Stimulated activated memory B cell treated with anti-CD40 and anti-IgM and Interleukin-4, amounts not matched to agents 10 μg/mL and 1 μg/mL and 100 μg/mL, for 72 hours (primary cell): ENCODE measurements at places on chromosomes 7 and 10.

DNA sequence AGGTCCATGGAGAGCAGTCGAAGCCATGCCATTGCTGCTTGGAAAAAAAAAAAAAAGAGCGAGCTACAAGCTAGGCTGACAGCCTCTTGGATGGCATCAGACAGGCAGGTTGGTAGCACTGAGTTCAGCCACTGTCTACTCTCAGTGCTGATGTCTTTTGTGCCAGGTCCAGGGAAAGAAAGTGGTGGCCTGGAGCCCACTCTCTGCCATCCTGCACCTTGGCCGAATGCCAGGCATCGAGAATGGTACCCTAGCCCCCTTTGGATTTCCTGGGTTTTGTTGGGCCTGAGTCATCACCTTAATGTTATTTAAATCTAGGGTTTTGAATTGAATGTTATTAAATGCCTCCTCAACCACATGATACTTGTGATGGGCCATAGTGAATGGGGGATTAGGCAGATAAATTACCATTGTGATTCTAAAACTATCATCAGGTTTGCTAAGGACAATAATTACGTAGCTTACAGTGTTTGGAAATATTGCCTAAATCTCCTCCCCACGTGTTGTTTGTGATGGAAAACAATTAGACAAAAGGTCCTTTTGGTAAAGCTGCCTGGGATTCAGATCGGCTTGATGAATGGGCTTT is 195.7 kb upstream of the GPR26 start:
- no peak for ATAC-seq

GRCh38 chr10:106929291-106929895 is 235.1 kb downstream of the SORCS1 start:
- ATAC-seq = no peak

DNA sequence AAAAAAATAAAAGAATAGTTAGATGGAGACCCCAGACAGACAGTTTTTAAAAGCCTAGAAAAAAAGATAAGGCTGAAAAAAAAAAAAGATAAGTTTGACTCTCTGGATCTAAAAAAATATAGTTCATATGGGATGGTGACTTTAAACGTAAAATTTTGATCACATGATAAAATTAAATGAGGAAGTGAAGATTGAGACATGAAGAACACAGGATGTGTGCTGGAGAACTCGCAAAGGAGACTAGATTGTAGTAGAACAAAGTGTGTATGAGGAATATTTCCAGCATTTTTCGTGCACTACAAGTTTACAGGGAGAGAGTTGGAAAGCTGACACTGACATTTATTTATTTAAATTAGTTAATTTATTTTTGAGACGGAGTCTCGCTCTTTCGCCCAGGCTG is 286.4 kb downstream of the PRPF18 start:
- peak; percentile 56 for ATAC-seq

GRCh38 chr7:71019706-71020105 is 112.2 kb upstream of the GALNT17 start:
- ATAC-seq = no peak

- ATAC-seq = no peak
These were observed 67.8 kb downstream of the TBXAS1 start for GRCh38 chr7:139896831-139897230.

DNA sequence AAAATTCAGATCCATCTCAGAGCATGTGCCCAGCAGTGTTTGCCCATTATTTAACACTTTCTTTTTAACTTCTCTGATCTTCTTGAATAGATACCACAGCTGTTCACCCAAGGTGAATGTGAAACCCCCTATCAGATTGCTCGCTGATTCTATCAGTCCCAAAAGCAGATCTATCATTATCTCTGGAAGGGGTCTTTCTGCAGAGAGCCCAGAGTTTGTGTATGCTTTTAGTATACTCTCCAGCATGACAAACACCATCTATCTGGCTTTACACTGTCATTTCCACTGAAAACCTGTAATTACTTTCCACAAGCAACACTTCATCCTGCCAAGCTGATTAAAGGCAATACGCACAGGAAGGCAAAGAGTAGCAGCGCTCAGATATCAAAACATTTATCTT is 168.2 kb downstream of the CACNA2D1 start:
- ATAC-seq = no peak

DNA sequence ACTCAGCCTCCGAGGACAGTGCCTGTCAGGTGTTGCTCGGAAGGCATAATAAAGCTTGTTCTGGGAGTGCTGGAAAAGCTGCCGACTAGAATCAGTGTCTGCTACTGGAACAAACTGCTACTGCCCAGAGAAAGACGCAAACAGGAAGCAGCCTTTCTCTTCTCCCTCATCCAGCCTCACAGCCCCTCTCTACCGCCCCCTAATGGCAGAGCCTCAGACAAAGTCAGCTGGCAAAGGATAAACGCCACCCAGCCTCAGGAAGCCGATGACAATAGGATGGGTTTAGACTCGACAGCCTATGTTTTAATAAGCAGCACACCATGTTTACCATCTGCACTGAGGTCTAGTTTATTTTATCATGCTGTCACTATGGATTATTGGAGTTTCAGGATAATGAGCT is 169.5 kb upstream of the LYZL1 start:
- no peak for ATAC-seq

- ATAC-seq = peak; percentile 71
These were observed 674 bp downstream of the AMZ1 start for GRCh38 chr7:2688409-2689342.

DNA sequence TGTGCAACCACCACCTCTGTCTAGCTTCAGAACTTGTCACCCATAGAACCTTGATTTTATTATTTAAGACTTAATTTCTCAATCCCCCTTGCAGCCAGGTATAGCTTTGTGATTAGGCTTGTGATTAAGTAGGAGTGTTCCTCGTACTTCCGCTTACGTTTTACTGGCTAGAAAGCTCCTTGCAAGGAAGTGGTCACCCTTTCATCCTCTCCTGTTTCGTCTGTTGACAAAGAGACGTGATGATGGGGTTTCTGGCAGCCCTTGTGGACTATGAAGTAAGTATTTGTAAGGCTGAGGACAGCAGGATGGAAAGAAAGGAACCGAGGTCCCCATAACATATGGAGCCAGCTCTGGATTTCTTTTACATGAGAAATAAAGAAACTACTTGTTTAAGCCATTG is 86.5 kb upstream of the KDM7A start:
- no peak for ATAC-seq

GRCh38 chr7:38410056-38410455 is 136.6 kb upstream of the TARP start:
- no peak for ATAC-seq

- no peak for ATAC-seq
These were observed 90.4 kb downstream of the AKR1D1 start for GRCh38 chr7:138166681-138167080.

GRCh38 chr10:68578974-68579373 is 18.8 kb downstream of the TET1 start:
- no peak for ATAC-seq

DNA sequence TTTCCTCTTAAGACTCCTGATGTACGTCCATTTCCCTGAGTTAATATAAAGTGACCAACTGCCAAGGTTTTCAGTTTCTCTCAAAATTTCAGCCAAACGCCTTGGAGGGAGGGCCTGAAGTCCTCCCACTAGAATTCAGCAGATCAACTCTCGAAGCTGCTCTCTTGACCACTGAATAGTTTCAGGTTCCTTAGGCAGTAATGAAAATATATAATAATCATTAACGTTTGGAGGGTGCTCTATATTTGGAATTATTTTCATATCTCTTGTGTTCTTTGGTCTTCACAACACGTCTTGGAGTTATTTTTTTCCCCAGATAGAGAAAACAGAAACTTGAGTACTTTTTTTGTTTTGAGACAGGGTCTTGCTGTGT is 123.6 kb upstream of the SFMBT2 start:
- ATAC-seq = no peak

DNA sequence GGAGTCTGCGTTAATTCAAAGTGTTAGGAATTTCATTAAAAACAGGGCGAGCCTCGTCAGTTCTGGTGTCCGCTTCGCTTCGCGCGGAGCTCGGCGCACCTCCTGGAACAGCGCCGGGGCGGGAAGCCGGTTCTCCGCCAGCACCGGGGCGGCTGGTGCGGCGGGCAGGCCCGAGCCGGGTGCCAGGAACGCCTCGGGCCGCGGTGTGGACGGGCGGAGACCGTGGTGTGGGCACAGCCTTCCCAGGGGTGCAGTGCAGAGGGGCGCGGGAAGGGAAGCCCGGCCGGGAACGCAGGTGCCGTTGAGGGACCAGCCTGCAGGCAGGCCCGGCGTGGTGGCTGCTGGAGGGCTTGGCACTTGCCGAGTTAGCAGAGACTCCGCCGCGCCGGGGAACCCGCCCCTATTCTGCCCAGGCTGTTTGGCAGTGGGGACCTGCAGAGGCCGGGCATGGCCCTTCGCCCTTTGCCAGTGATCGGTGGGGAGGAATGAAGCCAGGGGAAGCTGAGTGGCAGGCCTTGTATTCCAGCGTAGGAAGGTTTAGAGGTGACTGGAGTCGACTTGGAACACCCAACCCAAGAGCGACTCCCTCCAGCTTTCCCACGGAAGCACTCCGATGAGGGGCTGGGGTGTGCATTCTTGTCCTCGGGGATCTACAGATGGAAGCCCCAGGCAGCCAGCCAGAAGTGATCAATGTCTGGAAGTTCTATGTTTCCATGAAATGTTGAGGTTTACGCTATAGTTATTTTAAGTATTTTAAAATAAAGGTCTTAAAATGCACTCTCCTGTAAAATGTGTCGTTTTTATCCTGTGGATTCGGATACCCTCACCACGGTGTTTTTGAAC is 945 bp upstream of the RHEB start:
- no peak for ATAC-seq

DNA sequence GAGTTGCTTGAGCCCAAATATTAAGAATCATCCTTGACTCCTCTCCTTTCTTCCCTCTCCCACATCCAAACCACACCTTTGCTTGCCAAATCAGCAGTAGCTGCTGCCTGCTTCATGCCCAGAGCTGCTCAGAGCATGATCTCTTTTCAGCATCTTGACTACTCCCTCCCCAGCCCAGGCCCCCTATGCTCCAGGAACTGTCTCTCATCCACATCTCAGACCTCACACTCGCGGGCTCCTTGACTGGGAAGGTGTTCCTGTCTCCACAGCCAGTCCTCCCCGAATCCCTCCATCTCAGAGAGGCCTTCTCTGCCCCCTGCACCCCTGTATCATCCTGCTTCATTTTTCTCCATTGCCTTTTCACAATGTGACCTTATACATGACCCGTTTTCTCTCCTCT is 157.0 kb downstream of the DNAJB6 start:
- no peak for ATAC-seq

DNA sequence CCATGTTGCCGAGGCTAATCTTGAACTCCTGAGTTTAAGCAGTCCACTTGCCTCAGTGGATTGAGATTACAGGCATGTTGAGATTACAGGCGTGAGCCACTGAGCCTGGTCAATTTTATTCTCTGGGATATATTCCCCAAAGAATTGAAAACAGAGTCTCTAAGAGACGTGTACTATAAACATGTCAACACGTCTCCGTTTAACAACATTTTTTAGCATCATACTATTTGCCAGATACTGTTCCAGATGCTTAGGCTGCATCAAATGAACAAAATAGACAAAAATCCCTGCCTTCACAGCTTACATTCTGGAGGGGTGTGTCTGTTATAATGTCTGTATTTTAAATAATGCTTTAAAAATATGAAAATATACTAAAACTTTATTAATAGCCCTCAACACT is 54.1 kb upstream of the PRKG1 start:
- no peak for ATAC-seq

- no peak for ATAC-seq
These were observed 8.0 kb downstream of the COA1 start for GRCh38 chr7:43721193-43721806.

- ATAC-seq = no peak
These were observed 73.6 kb upstream of the NEBL start for GRCh38 chr10:20970708-20971107.

DNA sequence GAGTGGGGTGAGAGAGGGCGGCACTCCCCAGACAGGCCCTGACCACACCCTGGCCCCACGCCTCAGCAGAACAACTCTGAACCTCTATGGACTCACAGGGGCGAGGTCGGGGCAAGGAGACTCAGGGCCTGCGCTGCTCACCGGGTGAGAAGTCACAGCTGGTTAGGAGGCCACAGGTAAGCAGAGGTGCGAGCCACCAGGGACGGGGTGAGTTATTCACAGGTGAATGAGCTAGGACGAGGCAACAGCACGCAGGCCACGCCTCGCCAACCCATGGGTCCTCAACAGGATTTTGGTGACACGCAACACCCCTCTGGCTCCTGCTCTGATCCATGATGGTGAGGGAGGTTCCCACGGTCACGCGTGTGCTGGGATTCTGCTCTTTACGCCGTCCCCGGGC is 202.5 kb downstream of the ADARB2 start:
- no peak for ATAC-seq

- ATAC-seq = no peak
These were observed 176.8 kb downstream of the THSD7A start for GRCh38 chr7:11655163-11655562.

DNA sequence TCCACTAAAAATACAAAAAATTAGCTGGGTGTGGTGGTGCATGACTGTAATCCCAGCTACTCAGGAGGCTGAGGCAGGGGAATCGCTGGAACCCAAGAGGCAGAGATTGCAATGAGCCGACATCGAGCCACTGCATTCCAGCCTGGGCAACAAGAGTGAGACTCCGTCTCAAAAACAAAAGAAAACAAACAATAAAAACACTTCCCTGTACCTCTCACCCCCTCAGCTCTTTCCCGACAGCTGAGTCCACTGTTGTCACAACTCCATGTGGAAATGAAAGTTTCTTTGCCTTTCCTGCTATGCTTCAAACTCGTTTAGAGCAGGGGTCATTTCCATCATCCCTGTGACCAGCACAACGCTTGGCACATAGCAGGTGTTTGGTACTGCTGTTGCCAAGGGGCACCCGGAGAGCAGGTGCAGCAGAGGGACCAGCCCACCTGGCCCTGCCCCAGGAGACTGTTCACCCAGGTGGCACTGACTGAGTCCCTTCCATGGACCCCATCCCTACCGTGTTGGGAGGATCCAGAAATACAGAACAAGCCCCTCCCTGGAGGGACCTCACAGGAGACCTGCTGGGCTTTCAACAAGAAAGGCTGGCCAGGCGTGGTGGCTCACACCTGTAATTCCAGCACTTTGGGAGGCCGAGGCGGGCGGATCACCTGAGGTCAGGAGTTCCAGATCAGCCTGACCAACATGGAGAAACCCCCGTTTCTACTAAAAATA is 4.9 kb downstream of the TMEM130 start:
- no peak for ATAC-seq

- ATAC-seq = no peak
These were observed 120.9 kb downstream of the CACNB2 start for GRCh38 chr10:18261063-18261610.
